D341Med (cell line): ENCODE measurements at places on chromosomes 4 and X.

- no peak for DNase-seq
Observed at GRCh38 chr4:67054896-67055295, 490.4 kb downstream of the CENPC start.

DNA sequence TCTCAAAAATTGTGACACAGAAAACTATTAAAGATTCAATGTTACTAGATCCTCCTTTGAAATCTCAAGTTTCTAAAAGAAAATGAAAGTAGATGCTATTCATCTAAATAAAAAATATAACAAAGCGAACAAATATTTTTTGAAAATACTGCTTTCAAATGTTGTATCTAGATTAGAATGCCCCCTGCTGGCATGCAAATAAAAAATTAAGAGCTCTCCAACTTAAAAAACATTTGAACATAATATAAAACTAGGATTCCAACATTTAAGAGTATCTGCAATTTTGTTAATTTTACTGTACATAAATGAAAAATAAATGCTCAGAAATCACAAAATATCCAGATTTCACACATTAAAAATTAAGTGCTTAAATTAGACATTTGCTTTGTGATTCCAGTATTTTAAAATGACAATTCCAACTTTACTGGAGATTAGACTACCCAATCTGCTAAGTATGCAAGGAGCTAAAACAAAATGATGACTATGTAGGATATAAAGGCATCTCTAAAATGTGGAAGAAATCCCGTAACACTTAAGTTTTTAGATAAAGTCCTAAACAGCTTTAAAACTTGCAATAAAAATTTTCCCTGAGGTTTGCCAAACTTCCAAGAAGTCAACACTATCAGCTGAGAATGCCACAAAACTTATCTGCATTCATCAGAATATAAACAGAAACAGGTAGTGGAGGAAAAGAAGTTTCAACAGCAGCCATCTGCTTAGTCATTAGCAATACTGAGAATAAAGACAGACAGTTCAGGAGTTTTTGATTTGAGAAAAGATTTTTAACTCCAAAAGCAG is 32.7 kb downstream of the DHX15 start:
- DNase-seq: no peak

GRCh38 chr4:126687655-126688358 is 945.0 kb upstream of the INTU start:
- DNase-seq: no peak

DNA sequence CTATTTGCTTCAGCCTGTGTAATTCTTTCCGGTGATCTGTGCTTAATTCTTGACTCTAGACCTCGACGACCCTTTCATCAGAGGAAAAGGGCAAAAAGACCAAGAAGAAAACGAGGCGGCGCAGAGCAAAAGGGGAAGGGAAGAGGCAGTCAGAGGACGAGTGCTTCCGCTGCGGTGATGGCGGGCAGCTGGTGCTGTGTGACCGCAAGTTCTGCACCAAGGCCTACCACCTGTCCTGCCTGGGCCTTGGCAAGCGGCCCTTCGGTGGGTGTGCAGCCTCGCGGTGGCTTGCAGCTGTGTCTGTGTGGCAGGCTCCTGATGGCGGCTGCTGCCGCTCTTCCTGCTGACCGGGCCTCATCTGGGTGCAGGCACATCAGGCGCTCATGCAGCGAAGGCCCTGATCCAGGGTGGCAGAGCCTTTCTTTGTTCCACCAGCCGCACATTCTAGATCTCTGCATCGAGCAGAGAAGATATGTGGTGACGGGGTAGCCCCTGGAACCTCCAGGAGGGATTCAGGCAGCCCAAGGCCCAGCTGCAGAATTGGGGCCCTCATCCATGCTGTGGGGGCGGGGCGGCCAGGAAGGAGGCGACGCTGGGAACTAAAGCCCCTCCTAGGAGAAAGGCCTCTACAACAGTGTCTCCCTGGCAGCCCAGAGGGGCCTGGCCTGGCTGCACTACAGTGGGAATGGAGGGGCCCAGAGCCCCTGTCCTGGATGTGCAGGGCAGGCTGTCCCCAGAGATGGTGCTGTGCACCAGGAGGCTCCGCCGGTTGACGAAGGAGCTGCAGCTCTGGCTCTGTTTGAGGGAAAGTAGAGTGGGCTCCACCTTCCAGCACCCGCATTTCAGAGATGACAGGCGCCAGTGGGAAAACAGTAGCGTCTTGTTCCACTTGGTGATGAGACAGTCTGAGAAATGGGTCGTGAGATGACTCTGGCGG is 32.1 kb downstream of the NELFA start:
- DNase-seq: peak; percentile 31

- DNase-seq: no peak
Observed at GRCh38 chr4:165986956-165987698, 114.1 kb downstream of the TLL1 start.

- DNase-seq: peak; percentile 32
Observed at GRCh38 chr4:76585897-76586360, 150.9 kb downstream of the SHROOM3 start.

- DNase-seq: no peak
Observed at GRCh38 chr4:42641656-42642055, 15.2 kb downstream of the ATP8A1 start.

GRCh38 chrX:154369449-154370299 is 4.8 kb downstream of the FLNA start:
- peak; percentile 81 for DNase-seq

DNA sequence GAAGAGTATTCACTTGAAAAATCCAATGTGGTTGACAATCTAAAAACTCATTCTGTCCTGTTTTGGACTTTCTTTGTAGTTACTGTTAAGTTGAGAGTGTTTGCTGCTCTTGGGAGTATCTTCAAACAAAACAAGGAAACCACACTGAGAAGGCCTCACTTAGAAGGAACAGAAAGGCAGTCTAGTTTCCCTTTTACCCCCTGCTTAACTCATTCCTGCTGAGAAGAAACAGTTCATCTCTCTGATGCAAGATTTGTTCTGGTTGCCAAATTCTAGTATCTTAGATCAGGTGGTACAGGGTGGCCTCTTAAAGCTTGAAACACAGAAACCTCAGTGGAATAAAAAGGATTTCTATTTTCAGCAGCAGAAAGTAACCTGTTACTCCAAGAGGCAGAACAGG is 41.4 kb downstream of the GUCY2F start:
- DNase-seq: no peak

GRCh38 chrX:17292111-17292527 is 82.9 kb upstream of the NHS start:
- no peak for DNase-seq

DNA sequence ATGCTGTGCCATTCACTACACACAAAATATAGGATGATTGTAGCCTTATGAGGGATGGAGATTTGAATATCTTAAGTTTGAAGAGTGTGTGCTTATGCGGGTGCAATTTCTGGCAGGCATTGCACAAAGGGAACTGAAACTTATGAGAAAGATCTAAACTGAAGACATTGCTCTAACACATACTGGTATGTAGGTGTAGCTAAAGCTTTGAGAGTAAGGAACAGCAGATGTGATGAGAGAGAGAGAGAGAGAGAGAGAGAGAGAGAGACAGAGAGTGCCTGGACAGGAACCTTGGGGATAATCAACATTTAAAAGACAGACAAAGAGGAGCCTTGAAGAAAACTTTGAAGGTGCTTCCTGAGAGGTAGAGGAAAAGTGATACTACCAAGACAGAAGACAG is 379.7 kb downstream of the SPRY1 start:
- DNase-seq: no peak

DNA sequence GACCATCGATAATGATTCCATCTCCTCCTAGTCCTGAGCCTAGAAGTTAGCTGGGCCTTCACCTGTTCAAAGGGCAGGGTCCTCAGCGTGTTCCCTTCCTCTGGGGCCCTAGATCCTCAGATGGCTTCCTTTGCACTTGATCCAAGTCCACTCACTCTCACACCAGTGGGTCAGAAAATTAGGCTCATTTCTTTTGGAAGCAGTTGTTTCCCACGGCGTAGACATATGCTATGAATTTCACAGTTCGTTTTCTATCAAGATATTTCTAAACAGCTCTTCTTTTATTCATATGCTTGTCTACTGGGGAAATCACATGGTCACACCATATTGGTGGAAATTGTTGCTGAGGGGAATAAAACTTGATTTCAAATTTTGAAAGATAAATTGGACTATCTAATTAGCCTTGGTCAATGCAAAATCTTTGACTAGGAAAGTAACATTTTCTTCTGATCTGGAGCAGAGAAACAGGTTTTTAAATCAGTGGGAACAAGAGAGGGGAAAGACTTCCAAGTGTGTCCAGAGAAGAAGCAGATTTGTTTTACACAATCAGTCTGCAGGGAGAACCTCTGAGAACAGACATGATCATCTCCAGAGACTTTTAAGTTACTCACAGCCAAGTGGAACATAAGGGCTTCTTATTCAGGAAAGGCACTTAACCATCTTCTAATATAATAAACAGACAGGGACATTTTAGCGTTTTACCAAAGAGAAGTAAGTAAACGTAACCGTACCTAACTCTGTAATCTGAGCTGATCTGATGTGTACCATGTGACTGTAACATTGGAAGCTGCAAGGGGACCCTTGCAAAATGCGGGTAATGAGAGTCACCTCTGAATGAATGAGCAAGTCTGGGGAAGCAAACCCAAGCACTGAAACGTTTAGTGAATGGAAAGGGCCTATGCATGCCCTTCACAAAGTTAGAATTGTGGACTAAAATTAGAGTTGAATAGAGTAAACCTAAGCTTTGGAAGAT is 455.7 kb upstream of the FAT1 start:
- DNase-seq: no peak
